ENCODE measurements at places on chromosomes 6 and 20. TPM values are rescaled to one million over a fixed set of nuclear protein-coding genes. Genes with fewer than 3 reads are reported as not detected.

DNA sequence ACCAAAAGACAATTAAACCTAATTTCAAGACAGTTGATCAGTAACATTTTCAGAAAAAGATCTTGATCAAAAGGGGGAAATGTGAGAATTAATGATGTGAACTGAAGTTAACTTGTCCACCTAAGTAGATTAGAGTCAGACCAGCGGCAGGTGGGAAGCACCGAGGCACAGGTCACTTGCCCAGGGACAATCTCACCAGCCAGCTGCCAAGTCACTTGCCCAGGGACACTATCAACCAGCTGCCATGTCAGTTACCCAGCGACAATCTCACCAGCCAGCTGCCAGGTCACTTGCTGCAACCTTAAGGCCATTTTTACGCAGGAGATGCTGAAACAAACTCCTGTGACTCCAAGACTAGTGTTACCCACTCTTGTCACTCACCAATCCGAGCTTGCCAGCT, 187.6 kb upstream of the THBS2 start:
- DNase-seq: no peak

GRCh38 chr6:12232339-12232738, 57.8 kb upstream of the EDN1 start:
- no peak for DNase-seq

The MCM8 gene
- 0.35 TPM for polyA plus RNA-seq

The GRIK2 gene
- polyA plus RNA-seq: not detected

DNA sequence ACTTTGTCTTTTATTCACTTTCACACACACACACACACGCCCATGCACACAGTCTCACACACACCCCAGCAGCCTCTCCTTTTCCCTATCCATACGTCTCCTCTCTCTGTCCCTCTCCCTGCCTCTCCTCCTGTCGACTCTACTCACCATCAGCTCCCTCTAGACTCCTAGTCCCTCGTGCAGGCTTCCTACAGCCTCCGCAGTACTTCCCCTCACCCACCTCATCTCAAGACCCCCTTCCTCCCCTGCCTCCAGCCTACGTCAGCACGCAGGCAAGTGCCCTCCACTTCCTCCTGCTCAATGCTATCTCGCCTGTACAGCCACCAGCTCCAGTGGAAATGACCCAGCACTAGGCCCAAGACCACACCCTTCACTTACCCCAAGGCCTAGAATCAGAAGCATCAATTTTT, 820 bp upstream of the TREML2 start:
- no peak for DNase-seq

GRCh38 chr20:43513372-43513930, 6.0 kb downstream of the L3MBTL1 start:
- DNase-seq: no peak

GRCh38 chr6:166743406-166744222, 116.6 kb upstream of the RPS6KA2 start:
- no peak for DNase-seq

DNA sequence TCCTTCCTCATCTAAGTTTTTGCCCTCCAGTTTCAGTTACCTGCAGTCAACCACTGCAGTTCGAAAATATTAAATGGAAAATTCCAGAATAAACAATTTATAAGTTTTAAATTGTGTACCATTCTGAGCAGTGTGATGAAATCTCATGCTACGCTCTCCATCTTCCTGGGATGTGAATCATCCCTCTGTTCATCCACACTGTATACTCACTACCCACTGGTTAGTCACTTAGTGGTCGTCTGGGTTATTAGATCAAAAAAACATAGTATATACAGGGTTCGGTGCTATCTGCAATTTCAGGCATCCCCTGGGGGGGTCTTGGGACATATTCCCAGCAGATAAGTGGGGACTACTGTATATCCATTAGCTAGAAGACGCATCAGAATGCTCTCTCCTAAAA, 151.9 kb upstream of the SLC22A16 start:
- DNase-seq: no peak

The SLA2 gene
- 15.0 TPM for polyA plus RNA-seq

- no peak for DNase-seq
Measured at GRCh38 chr6:166410426-166410935, 27.7 kb upstream of the MPC1 start.

GRCh38 chr6:158895661-158896060, 76.5 kb upstream of the EZR start:
- no peak for DNase-seq

- no peak for DNase-seq
Measured at GRCh38 chr20:17655865-17656479, 26.1 kb downstream of the RRBP1 start.

- DNase-seq: no peak
Measured at GRCh38 chr6:128525406-128525805, 5.0 kb upstream of the PTPRK start.

The PTK6 gene
- 0.16 TPM for polyA plus RNA-seq

- DNase-seq: no peak
Measured at GRCh38 chr6:9507136-9507895, 907.6 kb downstream of the TFAP2A start.

DNA sequence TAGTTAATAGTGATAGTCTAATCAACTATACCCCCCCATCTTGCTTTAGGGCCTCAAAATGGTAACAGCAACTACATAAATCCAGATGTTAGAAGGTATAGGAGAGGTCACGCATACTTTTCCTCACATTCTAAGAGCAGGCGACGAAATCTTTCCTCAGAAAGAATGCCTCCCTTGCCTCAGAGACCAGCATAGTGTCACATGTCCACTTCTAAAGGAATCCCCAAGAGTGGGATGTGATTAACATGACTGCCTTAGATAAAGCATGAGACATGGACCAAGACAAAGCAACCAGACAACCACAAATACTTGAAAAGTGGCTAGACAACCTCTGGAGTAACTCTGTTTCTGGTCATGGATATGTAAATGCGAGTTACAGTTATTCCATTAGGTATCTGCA, 710.7 kb downstream of the EYS start:
- DNase-seq: no peak

The ZNF831 gene
- polyA plus RNA-seq: 12.1 TPM

- DNase-seq: no peak
Measured at GRCh38 chr6:26280407-26280806, 84.6 kb upstream of the BTN3A2 start.

DNA sequence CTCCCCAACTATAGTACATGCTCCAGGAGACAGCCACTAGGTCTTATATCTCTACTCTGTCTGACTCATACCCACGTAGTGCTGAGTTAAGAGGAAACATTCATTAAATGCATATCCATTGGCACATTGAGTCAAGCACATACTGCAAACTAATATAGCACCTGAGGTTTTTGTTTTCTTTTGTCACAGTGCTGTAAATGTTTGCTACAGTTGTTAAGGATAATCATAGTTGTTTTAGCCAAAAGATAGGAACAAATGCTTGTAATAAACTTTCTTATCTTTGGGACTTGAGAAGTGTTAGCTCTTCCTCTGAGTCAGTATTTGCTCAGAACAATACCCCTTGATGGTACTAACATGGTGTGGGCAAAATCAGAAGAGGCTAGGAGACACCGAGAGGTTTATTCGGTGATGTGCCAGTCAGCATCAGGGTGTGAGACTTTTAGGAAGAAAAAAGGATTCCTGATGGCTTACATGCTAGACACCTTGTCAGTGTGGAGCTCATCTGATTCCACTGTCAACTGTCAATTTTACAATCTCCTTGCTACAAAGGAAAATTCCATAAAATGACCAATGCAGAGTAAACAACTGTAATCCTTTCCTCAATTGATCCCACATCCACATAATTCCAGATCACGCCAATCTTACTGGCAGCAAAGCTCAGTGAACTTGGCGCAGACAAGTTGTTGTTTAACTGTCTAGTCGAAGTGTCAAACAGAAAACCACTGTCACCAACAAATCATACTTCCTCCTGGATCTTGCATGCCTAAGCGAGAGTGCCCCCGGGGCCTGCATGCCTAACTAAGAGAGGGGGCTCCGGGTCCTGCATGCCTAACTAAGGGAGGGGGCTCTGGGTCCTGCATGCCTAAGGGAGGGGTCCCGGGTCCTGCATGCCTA, 36.1 kb downstream of the ELOVL2 start:
- DNase-seq: no peak

The GHRH gene
- polyA plus RNA-seq: not detected

DNA sequence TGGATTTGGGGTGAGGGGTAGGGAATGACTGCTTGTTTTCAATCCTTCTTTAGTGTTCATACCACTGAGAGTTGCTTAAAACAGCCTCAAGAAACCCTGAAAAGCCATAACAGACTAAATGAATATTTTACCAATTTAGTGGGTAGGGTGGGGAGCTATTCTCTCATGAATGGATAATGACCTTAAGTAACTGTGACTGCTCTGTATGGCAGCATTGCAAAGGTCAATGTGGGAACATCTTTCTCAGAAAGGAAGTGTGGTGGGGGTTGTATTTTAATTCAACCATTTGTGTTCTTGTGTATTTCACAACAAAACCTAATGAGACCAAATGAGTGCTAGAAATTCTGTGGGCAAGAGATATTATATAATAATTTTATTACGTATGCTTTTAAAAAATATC, 55.7 kb downstream of the PHACTR2 start:
- DNase-seq: no peak

GRCh38 chr6:126848119-126848518, 270.4 kb upstream of the RSPO3 start:
- no peak for DNase-seq

The GNMT gene
- not detected for polyA plus RNA-seq

GRCh38 chr6:16511040-16511660, 250.1 kb downstream of the ATXN1 start:
- DNase-seq: no peak

DNA sequence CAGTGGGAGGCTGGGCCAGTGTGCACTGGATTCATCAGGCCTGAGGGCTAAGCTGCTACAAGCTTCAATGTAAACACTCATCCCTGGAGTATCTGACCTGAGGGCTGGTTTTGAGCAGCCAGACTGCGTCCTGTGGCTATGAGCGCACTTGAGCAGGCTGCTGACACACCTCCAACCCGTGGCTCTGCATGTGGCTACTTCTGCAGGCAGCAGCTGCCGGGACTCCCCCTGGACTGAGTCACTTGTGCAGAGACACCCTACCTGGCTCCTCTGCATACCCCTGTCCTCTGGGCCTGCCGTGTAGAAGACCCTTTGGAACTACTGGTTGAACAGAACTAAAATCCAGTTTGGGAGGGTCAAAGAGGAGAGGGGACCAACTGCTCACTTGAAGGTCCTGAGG, 172.0 kb downstream of the SCP2D1 start:
- DNase-seq: no peak

The ADTRP gene
- polyA plus RNA-seq: not detected

- DNase-seq: no peak
Measured at GRCh38 chr20:571754-572441, 28.3 kb upstream of the CSNK2A1 start.

GRCh38 chr6:39695447-39695846, 29.8 kb downstream of the KIF6 start:
- no peak for DNase-seq

DNA sequence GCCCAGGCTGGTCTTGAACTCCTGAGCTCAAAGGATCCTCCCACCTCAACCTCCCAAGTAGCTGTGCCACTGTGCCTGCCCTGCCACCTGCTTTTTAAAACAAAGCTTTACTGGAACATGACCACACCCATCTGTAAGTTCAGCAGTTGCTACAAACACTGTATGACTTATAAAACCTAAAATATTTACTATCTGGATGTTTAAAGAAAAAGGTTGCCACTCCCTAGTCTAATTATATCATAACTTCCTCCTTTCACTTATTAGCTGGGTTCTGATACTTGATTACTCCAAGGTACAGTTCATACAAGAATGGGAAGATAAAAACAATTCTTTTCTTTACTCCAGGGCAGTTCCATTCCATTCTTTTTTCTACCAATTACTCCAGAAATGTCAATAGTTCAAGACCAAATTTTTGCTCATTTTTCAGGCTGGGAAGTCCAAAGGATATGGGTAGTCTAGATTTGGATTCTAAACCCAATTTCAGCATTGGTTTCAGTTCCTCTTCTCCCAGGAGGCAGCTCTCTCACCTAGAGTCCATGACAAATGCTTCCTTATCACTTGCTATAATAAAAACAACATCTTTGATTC, 63.1 kb downstream of the SEC63 start:
- DNase-seq: no peak

- DNase-seq: no peak
Measured at GRCh38 chr6:250676-251075, 41.6 kb upstream of the DUSP22 start.

- DNase-seq: no peak
Measured at GRCh38 chr6:106702046-106702445, 72.7 kb downstream of the QRSL1 start.

The PI3 gene
- not detected for polyA plus RNA-seq

DNA sequence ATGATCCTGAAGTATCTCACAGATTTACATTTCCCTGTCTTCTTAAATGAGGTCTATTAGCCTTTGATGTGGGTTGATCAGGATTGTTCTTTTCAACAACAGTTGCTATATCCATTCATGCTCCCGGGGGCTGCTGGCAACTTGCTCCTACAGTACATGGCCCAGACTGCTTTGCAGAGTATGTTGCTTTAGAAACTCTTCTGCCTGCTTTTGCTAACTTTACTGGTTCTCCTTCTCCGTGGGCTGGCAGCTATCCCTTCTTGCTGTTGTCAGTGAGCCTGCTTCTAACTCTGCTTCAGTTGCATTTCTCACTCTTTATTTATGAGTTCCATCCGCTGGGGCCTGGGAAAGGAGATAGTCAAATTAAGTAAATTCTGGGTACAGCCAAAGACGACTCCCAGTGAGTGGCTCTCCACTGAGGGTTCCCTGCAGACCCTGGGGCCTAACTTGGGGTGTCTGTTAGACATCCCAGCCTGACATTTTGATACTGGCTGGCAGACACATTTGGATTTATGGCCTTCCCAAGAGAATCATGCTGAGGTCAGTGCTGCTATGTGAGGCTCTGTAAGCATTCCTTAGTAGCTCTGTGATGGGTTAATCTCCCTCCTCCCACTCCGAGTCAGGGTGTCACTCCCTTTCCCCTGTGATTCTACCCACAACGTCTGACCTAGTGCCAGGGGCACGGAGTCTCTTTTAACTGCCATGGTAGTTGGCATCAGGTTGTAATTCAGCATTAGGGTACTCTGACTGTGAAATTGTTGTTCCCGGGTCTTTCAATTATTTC, 73.6 kb downstream of the SLX4IP start:
- no peak for DNase-seq

The CDKN1A gene
- polyA plus RNA-seq: 1.6 TPM
